Aorta (tissue), 5 donors: ENCODE measurements at places on chromosomes 4 and X. TPM values are rescaled to one million over a fixed set of nuclear protein-coding genes. Genes with fewer than 3 reads are reported as not detected.
A peak's percentile ranks its signal among the peaks of the same experiment; 100 is the strongest.

Gene EGF
- 0.54 TPM for total RNA-seq

Gene VCX2
- not detected for total RNA-seq

DNA sequence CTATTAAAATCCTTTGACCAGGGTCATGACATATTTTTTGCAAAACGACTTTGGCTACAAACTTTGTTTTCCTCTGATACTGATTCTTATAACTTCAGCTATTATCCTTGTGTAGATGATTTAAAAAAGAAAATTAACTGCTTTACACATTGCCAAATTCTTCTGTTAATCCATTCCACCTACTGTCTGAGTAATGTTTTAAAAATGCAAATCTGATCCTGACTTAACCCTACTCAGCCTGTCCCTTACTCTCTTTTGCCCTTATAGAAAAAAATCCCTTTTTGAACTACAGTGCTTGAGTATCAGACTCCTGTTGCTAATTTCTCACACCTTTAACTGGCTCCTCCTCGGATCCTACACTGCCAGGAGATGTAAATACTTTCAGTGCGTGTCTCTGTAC, 723.1 kb downstream of the ADGRL3 start:
- DNase-seq = no peak

DNA sequence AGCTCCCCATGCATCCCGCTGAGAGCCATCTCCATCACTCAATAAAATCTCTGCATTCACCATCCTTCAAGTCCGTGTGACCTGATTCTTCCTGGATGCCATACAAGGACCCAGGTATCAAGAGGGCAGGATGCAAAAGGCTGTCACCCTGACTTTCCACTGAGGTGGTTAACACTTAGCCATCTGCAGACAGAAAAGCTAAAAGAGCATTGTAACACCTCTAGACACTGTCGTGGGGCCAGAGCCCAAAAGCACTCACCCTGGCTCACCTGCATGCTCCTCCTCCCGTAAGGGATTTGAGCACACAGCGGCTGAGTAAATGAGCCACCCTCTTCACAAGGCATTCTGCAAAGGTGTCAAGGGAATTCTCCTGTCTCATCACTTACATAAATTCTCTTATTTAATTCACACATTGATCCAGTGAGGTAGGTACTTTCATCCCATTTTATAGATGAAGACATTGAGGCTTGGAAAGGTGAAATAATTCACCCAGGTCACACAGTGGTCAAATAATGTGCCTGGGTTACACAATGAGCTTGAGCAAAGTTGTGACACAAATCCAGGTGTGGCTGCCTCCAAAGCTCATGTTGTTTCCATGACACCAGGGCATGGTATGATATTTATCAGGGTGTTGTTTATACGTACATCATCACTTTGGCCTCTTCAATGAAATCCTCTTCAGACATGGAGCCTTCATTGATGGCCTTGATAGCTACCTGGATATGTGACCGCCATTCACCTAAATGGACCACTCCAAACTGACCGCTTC, 48.0 kb downstream of the TXK start:
- no peak for DNase-seq

Gene USP17L28
- not detected for total RNA-seq

DNA sequence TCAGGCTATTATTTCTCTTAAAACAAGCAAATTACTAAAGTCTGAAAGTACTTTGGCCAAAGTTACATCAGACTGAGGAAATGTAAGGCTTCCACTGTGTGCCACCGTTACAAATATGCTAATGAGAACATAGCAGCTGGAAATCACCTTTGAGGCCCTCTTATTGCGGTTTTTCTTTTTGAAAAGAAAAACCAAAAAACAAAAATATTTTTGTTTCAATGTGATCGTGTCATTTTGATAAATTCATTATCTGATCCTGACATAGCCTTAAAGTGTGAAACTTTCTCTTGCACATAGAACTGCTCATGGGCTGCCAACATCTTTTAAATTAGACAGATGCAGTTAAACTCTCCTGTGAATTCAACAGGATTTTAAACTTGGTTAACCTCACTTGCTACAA, 2.8 kb upstream of the TIFA start:
- no peak for DNase-seq

DNA sequence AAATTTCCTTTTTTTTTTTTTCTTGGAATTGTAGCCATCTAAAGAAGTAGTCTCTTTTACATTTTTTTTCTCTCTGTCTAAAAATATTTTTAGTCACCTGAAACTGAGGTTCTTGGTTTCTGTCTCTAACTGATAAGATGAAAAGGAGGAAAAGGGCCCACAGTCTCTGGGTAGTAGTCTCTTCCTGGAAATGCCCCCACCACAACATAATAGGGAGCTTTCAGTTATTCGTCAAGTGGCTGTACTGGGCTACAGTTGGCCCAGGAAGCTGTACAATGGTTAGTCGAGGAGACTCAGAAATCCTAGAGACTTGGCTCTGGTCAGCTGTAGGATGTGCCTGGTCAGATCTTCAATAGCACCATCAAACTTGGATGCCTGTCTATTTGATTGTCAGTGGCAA, 163.4 kb downstream of the ACTRT1 start:
- no peak for DNase-seq

Gene UGT2B11
- total RNA-seq = not detected

DNA sequence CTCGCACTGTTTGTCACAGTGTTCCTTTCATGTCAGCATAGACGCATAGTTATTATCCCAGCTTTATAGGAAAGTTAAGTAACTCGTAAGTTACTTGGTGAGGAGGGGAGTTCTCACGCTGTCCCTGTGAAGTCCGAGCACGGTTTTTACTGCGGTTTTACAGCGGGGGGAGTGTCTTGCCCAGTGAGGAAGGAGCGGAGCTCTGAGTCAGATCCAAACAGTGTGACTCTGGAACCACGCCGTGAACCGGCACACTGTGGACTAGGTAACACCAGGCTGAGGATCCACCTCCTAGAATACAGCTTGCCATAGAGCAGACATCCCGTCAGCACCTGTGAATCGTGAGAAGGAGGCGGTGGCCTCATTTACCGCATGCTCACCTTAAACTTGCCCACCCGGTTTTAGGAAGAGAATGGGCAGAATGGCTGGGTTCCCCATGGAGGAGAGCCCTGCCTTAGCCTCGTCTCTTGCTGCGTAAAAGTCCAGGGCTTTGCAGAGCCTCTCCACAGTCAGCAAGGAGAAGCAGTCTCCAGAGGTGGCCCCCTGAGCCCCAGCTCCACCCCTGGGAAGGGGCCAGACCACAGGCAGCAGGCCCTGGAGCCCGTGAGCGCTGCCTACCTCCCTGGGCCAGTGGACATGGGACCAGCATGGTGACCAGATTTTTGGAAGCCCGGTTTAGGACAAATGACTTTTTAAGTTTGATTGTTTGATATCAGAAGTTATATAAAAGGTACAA, 40.2 kb upstream of the HGFAC start:
- no peak for DNase-seq

Gene TRPC5OS
- total RNA-seq = not detected

- no peak for DNase-seq
Measured at GRCh38 chrX:19718642-19719041, 168.8 kb downstream of the SH3KBP1 start.

Gene GPR34
- total RNA-seq = 22.7 TPM

Gene PLA2G12A
- 32.4 TPM for total RNA-seq

Gene SPANXD
- total RNA-seq = not detected

DNA sequence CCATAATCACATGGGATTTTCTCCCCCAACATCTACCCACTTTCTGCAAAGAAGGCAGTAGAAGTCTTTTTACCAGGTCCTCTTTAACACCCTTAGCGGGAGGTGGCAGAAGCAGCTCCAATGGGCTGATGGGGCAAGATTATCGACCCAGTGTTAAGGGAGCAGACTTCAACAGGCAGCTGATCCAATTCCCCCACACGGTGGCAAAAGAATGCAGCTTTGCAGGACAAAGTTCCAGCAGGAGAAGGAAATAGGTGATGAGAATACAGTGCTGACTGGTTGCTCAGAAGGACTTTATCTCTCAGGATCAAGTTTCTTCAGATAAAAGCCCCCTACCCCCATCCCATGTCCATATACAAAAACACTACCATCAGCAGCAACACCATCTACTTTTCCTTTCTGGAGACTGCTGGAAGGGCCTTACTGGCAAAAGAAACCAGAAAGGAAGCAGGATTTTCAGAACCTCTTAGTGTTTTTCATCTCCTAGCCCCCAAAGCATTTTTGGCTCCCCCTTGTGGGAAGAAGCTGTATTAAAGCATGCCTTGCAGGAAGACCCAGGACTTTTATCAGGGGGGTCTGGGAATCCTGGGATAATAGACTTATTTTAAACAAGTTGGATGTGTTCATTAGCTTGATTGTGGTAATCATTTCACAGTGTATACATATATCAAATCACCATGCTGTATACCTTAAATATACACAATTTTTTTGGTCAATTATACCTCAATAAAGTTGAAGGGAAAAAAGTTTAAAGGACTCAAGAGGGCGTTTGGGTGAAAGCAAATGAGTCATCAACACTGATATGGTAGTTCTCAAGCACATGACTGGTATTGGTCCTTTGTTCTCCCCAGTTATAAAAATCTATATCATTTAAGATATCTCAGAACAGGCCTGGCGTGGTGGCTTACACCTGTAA, 146.4 kb downstream of the GPC3 start:
- no peak for DNase-seq

Gene CYLC1
- not detected for total RNA-seq

DNA sequence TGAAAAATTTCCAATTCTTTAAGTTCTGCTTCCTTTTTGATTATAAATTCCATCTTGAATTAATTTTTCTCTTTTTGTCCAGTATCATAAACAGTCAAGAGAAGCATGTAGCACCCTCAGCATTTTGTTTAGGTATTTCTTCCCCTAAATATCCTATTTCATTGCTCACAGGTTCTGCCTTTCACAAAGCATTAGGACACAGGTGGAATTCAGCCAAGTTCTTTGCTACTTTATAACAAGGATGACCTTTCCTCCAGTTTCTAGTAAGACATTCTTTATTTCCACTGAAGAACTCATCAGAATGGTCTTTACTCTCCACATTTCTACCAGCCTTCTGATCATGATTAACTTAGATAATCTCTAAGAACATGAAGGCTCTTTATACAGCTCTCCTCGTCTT, 7.4 kb downstream of the SLC9B1 start:
- no peak for DNase-seq

DNA sequence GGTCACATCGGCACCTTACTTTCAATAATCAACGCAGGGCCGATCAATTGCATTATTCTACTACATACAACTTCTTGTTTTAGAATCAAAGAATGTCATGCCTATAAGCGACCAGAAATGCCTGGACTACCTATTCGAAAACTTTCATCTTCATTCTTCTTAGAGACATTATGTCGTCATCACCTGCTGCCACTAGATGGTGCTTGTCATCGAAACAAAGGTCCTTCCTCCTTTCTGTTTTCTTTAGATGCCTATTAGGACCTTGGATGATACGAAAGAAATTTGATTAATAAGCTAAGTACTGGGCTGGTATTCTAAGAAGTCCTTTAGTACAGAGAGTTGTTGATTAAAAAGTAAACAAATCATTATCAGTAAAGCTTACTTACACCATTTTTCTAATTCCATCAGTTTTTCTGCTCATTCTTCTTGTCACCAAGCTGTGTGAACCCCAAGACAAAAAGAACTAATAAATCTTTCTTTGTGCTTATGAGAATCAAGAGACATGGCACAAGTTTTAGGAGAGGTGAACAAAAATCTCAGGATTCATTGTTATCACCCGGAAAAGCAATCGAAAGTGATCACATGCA, 154.5 kb upstream of the SLC4A4 start:
- DNase-seq = no peak

DNA sequence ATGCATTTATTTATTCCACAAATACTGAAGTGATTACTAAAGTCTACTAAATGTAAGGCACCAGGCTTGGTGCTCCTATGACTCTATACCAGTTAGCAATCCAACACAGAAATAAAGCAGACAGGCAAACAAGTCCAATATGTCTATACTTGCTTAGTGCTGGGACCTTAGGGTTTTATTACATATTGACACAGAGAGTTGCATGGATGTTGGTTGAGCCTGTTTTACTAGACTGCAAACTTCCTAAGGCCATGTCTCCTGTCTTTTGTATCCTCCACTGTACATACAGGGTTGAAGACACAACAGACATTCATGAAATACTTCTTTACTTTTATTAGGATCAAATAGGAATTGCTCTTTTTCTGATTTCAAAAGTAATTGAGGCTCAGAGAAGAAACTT, 69.0 kb downstream of the LNX1 start:
- DNase-seq = no peak

- DNase-seq = no peak
Measured at GRCh38 chr4:560731-561291, 15.3 kb downstream of the TMEM271 start.

- DNase-seq = peak; percentile 81
Measured at GRCh38 chr4:16082426-16083240, 1.2 kb downstream of the PROM1 start.

Gene RAB9B
- total RNA-seq = 6.5 TPM

Gene FAM184B
- not detected for total RNA-seq

GRCh38 chr4:4519297-4519894, 22.5 kb downstream of the STX18 start:
- no peak for DNase-seq

Gene ADH7
- total RNA-seq = not detected

GRCh38 chrX:19829814-19830213, 57.6 kb downstream of the SH3KBP1 start:
- DNase-seq = no peak

- DNase-seq = no peak
Measured at GRCh38 chrX:74506317-74507115, 85.2 kb downstream of the SLC16A2 start.

- DNase-seq = no peak
Measured at GRCh38 chr4:173417833-173418232, 18.9 kb upstream of the SCRG1 start.

DNA sequence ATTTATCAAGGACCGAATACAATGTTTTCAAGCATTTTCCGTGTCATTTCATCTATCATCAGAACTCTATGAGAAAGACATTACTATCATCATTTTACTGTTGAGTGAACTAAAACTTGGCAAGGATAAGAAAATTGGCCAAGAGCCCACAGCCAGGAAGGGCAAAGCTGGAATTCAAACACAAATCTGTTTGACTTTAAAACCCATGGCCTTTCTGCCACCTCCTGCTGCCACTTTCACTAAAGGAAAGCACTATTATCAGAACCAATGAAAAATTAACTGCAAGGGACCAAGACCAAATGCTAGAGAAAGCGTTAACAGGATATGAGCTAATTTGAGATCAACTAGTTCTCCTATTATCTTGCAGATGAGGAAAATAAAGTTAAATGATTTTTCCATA, 2759.2 kb downstream of the ARAP2 start:
- DNase-seq = no peak

DNA sequence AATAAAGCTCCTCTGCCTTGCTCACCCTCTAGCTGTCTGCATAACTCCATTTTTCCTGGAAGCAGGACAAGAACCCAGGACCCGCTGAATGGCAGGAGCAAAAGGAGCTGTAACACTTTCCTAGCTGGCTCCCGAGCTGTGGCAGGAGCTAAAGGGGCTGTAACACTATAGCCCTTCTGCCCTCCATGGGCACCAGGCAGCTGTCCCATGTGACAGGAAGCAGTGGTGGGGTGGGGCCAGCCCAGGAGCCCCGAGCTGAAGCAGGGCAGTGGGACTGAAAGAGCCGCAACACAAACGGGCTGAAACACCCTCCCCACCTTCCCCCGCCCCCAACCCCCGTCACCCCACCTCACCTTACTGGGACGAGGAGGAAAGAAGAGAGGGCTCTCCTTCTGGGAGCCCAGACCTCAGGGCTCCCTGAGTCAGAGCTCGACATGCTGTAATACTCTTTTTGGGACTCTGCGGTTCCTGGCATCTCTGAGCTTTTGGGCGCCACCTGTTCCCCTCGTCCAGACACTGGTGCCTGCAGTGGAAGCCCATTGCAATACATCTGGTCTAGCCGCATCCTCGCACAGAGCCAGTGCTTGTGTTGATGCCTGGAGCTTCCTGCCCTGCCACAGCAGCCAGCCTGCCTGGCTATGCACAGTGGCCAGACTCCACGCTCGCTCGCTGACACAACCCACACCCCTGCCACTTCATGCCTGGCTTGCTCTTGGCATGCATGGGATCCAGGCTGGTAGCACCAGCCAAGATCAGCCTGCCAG, 39.4 kb downstream of the PPM1K start:
- no peak for DNase-seq
